ENCODE measurements at places on chromosomes 3 and 15. TPM values are rescaled to one million over a fixed set of nuclear protein-coding genes. Genes with fewer than 3 reads are reported as not detected.

TMEM212 gene
- not detected for polyA plus RNA-seq

RBM5 gene
- polyA plus RNA-seq, result 272 TPM

PLXNB1 gene
- polyA plus RNA-seq, result 121 TPM

DNA sequence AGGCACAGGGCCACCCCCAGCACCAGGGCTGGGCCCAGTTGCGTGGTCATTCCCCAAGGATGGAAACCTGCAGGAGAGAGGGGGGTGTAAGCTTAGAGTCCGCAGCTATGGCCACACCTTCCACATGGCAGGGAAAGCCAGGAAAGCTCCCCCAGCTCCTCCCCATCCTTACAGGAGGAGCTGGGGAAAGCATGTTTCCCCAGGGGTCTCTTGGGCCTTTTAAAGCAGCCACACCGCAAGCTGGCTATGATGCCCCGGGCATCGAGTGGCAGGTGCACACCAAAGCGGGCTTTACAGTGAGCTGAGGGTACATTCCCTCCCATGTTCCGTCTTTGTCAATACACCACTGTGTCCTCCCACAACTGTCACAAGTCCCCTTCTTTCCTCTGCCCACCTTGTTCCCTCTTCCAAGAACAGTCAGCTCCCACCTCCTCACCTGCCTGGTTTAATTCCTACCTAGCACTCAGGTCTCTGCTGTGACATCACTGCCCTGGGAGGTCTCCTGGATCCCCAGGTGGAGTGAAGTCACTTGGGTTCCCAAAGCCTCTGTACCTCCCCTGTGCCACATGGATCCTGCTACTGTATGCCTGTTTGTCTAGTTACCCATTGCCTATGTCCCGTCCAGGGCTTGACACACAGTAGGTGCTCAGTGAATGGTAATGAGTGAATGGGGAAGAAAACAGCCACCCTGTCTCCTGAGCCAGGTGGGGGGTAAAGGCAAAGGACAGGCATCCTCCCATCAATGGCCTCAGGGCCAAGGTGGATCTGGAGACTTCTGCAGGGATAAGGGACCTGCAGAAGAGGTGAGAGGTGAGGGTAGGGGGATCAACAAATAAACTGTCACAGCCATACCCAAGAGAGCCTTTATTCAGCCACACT lies 3.4 kb downstream of the HYAL3 start:
- no peak overlapping the region for H3K27ac ChIP-seq
- H3K27me3 ChIP-seq, result no peaks in the 10 kb centered on the region
- no peaks in the 10 kb centered on the region for H3K36me3 ChIP-seq
- no peak overlapping the region for H3K4me3 ChIP-seq
- peaks cover 37% of the 10 kb centered on the region for H3K4me1 ChIP-seq

GRCh38 chr15:42275780-42276391 lies 2.7 kb upstream of the TMEM87A start:
- peaks cover 16% of the 10 kb centered on the region for H3K36me3 ChIP-seq
- H3K27ac ChIP-seq, result peak overlapping the region; percentile 96

All from large intestine (tissue), 12 donors.